Activated T-cell treated with anti-CD3 and anti-CD28 coated beads, Interleukin-2, amount 50 U/mL, for 48 hours (primary cell): ENCODE measurements at places on chromosomes 2 and 18.

DNA sequence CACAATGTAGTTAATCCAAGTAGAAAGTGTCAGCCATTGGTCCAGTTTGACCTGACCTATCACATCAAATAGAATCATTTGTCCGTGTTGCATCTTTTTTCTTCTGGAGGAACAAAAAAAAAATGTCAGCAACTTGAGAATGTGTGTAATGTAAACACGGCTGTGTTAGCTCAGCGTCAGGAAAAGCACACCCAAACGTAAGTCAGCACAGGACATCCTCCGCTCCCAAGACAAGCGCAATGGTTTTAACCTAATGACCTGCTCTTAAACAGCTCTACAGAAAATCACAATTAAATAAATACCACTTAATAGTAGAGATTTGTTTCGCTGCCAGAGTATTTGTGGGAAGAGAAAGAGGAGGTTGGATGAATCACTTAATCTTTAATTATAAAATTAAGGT is 59.4 kb downstream of the OSR1 start:
- DNase-seq, result no peak

GRCh38 chr18:12092398-12093229 is 1.0 kb upstream of the ANKRD62 start:
- DNase-seq, result no peak

DNA sequence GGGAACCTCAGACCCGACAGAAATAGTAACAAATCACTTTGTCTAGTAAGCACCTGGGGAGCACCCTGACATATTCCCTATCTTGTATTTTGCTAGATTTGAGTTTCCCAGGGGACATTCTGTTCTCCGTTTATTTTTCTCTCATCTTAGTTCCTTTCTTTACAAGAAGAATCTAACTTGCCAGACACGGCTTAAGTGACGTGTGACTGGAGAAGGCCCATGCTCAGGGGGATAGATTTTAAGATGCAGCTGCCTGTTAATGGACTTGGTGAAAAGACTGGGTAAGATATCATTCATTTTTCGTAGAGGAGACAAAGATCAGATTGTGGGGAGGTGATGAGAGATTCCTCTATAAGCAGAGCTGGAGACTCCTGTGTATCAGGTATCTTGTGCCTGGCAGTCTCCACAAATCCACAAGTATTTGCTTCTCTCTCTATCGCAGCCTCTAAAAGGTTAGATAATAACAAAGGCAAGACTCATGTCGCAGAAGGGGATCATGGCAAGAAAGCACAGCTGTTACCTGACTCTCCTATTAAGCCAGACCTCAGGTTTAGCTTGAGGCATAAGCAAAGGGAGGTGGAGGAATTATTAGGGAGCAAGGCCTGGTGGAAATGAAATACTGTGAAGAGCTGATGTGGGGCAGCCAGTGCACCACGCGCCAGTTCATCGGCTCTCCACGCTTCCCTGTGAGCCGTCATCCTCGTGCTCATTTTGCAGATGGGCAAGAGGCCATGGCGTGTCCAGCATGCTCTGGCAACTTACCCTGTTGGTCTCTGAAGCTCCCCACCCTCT is 347.2 kb upstream of the TNP1 start:
- DNase-seq, result no peak

DNA sequence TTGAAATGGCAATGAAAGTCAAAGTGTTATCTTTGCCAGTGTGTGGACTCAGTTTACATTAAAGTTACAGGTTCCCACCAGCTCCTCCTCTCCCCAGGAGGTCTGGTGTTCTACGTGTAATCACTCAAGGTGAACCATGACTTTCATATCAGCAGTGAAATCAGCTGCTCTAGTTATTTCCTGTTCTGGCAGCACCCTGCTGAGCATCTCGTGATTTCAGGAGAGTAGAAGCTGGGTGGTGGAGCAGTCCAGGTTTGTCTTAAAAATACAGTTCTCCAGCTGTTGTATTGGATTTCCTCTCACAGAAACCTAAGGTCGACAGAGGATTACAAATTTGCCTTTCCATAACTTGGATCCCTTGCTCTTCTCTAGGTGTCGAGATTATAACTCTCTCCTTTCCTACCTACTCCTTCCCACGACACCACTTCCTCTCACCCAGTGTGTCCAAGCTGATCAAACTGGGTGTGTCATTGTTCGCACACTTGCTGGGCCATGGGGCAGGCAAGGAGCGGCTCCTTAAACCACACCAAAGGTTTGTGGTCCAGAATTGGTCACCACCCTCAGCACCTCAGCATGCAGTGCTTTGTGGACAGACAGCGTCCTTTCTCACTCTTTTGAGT is 13.0 kb upstream of the ARHGAP25 start:
- no peak for DNase-seq

- no peak for DNase-seq
Observed at GRCh38 chr2:39144416-39144815, 23.6 kb upstream of the SOS1 start.
